ENCODE measurements at places on chromosomes 11 and 22.

GRCh38 chr22:26109686-26110315 lies 59.5 kb upstream of the SEZ6L start:
- DNase-seq = no peak

DNA sequence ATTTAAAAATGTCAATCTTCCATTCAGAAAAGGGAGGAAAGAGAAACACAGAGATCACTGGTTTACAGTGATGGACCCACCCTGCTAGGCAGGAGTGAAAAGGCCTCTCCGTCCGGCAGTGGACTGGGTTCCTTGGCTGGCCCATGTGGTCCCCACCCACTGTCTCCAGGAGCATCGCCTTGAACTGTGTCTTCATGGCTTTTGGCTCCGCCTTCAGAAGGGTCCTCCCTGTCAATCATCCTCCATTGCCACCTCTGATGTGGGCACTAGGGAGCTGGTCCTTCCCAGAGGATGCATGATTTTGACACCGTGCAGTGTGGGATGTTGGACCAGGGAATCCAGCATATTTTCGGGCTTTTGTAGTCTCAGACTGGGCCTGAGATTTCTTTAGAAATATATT lies 58.2 kb upstream of the B3GAT1 start:
- DNase-seq = no peak

- DNase-seq = no peak
Measured at GRCh38 chr11:47724041-47724729, 9.0 kb upstream of the AGBL2 start.

- no peak for DNase-seq
Measured at GRCh38 chr11:93100211-93100610, 97.6 kb downstream of the SLC36A4 start.

GRCh38 chr11:121337740-121338272 lies 45.2 kb downstream of the SC5D start:
- no peak for DNase-seq

DNA sequence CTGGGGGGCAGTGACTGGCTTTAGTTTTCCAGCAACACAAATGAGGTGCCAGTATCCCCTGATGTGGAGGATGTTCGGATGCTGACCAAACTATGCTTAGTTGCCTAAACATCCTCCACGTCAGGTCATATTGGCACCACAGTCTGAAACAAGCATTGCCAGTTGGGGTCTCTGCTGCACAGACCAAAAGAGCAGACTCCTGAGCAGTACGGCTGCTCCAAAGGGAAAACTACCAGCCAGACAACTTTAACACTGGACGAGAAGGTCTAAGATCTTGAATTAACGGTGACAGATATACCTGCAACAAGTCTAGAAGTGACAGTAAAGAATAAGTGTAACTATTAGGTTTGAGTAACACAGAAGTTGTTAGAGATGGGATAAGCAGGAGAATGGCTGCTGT lies 40.5 kb upstream of the CLTCL1 start:
- DNase-seq = no peak

- no peak for DNase-seq
Measured at GRCh38 chr22:30694640-30695350, at the start of gene OSBP2. TSS of gene OSBP2 (plus strand) at chr22:30694874. CDS start at chr22:30694910, 36 bp downstream.

- no peak for DNase-seq
Measured at GRCh38 chr11:127039591-127039990, 39.0 kb upstream of the KIRREL3 start.

GRCh38 chr11:77879218-77879617 lies 58.3 kb downstream of the AAMDC start:
- peak; percentile 25 for DNase-seq

DNA sequence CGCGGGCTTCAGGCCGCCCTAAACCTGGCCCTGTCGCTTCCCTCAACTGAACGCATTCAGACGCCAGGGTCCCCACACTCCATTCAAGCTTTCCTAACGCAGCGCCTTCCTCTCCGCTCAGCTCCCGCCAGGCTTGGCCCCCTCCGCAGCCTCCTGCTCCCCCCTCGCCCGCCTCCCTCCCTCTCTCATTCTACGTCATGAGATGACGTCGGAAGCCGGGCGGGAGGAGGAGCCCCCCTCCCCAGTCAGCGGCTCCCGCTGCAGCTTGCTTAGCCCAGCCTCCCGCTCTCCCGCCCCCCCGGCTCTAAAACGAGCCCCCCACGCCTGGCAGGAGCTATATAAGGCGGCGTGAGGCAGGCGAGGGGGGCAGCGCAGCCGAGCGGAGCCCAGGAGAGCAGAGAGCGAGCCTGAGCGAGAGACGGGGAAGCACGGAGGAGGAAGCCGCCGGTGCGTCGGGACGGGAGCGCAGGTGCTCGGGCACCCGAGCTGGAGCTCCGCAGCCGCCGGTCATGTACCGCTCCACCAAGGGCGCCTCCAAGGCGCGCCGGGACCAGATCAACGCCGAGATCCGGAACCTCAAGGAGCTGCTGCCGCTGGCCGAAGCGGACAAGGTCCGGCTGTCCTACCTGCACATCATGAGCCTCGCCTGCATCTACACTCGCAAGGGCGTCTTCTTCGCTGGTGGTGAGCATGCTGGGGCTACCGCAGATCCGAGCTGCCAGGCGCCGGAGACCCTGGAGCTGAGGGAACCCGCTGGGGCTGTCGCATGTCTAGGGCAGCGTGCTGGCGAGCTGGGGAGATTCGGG lies at the start of gene NPAS4:
TSS of gene NPAS4 (plus strand) at position 365 of the 806 bp plus-strand sequence. CDS start at position 510, 145 bp downstream.
- peak; percentile 80 for DNase-seq

DNA sequence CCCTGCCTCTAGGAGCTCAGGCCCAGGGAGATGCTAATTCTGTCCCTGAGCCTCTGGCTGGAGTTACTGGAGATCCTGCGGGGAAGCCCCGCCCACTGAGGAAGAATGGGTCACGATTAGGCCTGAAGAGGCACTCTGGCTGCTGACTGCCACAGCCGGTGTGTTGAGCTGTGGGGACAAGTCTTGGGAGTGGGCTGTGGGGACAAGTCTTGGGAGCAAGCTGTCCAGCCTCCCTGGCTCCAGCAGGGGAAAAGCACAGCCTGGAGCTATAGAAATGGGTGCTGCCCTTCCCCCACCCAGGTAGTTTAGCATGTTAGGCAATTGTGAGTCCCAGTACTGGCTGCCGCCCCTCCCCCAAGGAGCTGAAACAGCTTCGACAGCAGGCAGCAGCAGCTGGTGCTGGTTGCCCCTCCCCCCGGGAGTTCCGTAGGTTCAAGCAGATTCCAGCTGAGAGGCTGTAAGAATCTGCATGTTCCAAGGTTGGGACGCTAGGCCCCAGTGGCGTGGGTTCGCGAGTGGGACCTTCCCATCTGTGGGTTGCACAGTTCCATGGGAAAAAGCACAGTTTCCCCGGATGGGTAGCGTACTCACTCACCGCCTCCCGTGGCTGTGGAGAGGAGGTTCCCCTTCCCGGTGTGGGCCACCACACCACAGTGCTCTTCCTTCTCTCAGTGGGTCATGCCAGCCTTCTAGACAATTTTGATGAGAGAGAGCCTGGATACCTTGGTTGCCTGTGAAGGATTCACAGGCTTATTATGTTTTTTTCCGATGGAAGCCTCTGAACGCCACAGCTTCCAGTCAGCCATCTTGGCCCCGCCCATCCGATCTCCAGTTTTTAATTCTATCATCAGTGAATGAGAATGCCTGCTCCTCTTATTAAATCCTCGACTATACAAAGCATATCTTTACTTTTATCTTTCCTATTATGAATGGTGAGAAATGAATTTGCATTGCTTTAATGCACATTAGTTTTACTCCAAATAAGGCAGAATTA lies 61.5 kb downstream of the MSANTD4 start:
- DNase-seq = peak; percentile 58

DNA sequence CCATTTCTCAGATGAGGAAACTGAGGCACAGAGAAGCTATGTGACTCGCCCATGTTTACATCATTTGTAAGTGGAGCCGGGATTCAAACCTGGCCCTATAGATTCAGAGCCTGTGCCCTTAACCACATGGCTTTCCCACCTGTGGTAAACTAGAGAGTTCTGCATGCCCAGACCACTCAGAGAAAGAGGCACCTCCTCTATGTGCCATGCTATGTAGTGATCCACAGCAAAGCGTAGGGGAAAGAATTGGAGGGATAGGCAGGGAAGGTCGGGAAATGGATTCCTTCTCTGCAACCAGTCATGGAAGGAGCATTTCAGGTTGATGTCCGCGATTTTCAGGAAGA lies 15.4 kb upstream of the POU2AF2 start:
- no peak for DNase-seq

GRCh38 chr11:3879967-3880542 lies 24.6 kb downstream of the STIM1 start:
- no peak for DNase-seq

DNA sequence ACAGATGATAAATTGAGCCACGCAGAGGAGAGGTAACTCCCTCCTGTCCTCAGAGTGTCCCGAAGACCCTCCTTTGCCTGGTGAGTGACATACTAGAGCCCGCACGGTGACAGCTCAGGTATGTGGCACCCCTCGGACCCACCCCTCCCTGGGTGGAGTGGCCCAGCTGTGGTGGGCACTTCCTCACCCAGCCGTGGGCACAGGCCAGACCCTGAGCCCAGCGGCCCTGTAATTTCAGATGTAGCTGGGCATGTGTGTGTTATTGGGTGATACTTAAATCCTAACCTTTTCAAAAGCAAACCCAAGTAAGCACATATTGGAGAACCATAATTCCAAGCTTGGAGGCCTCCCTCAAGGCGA lies 93.2 kb downstream of the WNT7B start:
- no peak for DNase-seq

GRCh38 chr11:116918925-116919655 lies 81.7 kb upstream of the APOA1 start:
- no peak for DNase-seq

GRCh38 chr22:48820481-48821345 lies 1007.0 kb downstream of the BRD1 start:
- no peak for DNase-seq

GRCh38 chr11:56783448-56784041 lies 35.0 kb upstream of the OR9G4 start:
- DNase-seq = peak; percentile 35

DNA sequence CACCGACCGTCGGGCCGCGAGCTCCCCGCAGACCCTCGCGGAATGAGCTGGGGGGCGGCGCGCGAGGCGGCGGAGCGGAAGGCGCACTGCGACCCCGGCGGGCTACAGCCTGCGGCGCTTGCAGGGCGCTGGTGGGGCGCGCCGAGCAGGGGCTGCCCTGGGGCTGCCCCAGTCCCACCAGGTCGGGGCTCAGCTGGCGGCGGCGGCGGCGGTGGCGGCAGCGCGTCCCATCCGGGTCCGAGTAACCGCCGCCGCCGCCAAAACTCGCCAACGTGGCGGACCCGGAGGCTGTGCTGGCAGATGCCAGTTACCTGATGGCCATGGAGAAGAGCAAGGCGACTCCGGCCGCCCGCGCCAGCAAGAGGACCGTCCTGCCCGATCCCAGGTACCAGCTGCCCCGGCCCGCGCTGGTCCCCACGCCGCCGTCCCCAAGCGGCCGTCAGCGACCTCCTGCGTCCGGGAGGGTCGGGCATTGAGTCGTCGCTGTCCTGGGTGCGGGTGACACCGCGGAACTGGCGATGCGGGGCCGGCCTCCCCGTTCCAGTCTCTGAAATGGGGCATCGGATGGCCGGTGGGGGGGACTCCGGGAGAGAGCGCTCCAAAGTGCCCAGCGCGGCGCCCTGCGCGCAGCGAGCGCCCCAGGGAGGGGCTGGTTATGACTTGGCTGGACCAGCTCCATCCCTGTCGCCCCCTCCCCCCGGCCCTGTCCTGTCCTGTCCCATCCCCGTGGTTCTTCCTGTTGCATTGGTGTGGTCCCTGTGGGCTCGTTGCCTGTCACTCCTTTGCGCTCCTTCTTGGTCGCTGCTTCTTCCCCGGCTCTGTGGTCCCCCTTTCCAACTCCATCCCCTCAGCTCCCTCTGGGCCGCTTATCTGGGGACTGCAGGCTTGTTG lies 63.5 kb downstream of the CRYBB2 start:
- DNase-seq = no peak

GRCh38 chr11:62726915-62727164 lies 417 bp downstream of the HNRNPUL2 start:
- no peak for DNase-seq

- DNase-seq = no peak
Measured at GRCh38 chr11:46290011-46290410, 12.5 kb downstream of the CREB3L1 start.

GRCh38 chr11:57438345-57439285 lies 11.7 kb upstream of the SLC43A3 start:
- DNase-seq = no peak

DNA sequence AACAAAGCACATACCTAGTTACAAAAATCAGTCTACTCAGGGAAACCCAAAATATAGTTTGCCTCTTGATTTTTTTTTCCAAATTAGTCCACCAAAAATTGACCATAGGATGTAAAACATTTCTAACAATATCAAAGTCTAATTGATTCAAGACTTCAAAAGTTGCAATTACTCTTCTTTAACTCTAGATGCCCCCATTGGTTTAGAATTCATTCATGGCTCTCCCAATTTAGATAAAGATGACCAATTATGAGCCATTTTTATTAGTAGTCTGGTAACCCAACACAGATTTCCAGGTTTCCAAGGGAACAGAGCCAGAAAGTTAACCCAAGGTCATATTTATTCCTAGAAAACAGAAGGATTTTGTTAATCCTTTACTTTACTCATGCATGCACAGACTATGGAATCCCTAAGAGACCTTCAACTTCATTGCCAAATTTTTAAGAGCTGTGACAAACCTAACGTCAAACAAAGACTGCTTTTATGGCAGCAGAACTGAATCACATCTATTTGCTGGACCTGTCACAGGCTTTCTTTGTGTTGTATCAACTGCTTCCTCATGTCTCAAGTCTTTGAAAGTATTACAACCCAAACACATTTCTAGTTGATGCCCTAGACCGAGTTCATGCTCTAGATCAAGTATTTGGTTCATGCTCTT lies 55.3 kb downstream of the C22orf42 start:
- DNase-seq = no peak

DNA sequence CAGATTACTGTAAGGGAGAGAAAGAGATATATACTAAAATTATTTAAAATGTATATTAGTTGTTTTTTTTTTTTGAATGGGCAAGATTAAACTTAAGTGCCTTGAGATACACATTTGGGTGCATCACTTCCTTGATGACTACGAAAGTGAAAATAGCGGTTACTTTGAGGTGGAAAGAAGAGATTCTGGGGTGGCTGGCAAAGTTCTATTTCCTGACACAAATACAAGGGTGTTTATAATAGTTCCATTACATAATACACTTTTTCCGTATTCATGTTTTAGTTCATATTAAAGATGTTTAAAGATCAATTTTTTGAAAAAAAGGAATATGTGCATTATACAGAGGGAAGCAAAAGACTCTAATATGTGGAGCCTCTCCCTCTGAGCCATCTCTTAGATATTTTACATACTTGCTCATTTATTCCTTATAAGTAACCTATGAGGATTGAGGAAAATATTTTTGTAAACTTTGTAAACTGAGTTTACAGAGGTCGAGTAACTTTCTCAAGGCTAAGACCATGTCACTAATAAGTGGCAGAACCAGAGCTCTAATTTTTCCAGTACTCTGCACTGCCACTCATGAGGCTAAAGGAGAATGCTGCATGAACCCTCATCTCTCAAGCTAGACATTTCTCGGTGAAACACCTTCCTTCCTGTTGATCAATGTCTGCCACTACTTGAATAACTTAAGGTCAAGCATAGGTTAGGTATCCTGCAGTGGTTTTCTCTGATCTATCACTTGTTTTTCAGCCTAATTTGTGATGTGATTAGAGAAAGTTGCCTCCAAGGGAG lies 58.6 kb downstream of the DDIAS start:
- DNase-seq = no peak

Data from NCI-H2081 (cell line).